ENCODE measurements at places on chromosomes 7 and 10. TPM values are rescaled to one million over a fixed set of nuclear protein-coding genes. Genes with fewer than 3 reads are reported as not detected.

The LOXL4 gene
- 2.2 TPM for total RNA-seq

The TIMM23B gene
- 12.7 TPM for total RNA-seq

The ZWINT gene
- total RNA-seq: 11.3 TPM

The AGAP9 gene
- total RNA-seq: 9.2 TPM

The TRIM73 gene
- total RNA-seq: 21.5 TPM

The PRKCQ gene
- 36.6 TPM for total RNA-seq

The HOXA4 gene
- total RNA-seq: 1.1 TPM

The PTPN20 gene
- total RNA-seq: 1.6 TPM

The CADPS2 gene
- total RNA-seq: under 0.01 TPM

GRCh38 chr7:99002148-99002826, 124.0 kb downstream of the TRRAP start:
- no peak for DNase-seq

DNA sequence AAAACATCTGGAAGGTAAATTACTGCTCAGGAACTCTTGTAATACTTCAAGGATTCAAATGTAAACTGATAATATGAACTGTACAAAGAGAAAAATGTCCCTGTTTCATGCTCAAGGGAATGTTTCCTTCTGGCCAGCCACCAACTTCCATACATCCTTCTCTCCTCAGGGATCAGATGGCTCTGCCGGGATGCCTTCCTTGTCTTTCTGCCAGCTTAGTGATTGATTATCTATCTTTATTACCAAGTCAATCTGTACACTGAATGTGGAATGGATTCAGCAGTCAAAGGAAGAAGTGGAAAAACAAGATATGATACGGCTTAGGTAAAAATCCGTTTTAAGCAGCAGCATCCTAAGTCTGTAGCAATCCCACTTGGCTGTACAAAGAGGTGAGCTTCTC, 178.3 kb downstream of the PTN start:
- DNase-seq: no peak

DNA sequence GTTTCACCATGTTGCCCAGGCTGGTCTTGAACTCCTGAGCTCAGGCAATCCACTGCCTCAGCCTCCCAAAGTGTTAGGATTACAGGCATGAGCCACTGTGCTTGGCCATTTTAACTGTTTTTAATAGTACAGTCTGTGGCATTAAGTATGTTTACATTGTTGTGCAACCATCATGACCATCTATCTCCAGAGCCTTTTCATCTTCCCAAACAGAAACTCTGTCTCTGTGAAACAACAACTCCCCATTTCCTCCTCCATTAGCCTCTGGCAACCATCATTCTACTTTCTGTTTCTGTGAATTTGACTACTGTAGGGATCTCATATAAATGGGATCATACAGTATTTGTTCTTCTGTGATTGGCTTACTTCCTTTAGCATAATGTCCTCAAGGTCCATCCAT, 48.3 kb upstream of the SEPHS1 start:
- no peak for DNase-seq

DNA sequence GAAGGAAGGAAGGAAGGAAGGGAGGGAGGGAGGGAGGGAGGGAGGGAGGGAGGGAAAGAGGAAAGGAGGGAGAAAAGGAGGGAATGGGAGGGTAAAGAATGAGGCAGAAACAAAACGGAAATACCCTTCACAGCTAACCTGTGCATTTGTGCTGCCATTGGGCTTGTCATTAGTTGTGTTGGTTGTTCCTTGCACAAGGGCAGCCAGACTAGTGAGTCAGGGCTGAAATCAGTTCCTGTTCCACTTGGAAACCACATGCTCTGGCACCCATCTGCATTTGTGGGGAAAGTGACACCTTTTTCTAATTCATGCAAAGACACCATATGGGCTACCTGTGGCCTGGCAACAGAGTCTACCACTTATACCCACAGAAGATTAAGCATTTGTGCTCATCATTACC, 1004.0 kb upstream of the C7orf33 start:
- no peak for DNase-seq

GRCh38 chr7:47181746-47182361, 400.1 kb downstream of the TNS3 start:
- DNase-seq: no peak

- DNase-seq: no peak
Observed at GRCh38 chr7:150969475-150969874, 8.6 kb downstream of the KCNH2 start.

DNA sequence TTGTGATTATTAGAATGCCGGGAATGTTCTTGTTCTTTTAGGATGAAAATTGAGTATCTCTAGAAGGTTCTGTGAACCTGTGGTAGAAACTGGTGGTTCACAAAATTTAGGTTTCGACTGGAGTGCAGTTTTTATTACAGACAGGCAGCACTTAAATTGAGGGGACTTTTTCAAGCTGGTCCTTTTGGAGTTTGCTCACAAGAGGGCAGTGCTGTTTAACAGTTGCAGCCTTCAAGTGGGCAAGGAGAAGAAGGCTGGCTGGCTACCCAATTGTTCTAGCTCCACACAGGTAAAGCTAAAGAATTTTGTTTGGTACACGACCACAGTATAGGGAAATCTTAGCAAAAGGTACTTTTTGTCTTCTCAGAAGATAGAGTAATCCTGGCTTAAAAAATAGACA, 233.6 kb downstream of the SNX13 start:
- peak; percentile 88 for DNase-seq

GRCh38 chr10:117218654-117219053, 21.4 kb downstream of the KCNK18 start:
- DNase-seq: no peak

- no peak for DNase-seq
Observed at GRCh38 chr7:105600720-105601550, 19.6 kb upstream of the EFCAB10 start.

GRCh38 chr10:11525503-11525902, 85.9 kb downstream of the USP6NL start:
- DNase-seq: no peak

- DNase-seq: no peak
Observed at GRCh38 chr7:131431289-131431688, 103.6 kb downstream of the MKLN1 start.

DNA sequence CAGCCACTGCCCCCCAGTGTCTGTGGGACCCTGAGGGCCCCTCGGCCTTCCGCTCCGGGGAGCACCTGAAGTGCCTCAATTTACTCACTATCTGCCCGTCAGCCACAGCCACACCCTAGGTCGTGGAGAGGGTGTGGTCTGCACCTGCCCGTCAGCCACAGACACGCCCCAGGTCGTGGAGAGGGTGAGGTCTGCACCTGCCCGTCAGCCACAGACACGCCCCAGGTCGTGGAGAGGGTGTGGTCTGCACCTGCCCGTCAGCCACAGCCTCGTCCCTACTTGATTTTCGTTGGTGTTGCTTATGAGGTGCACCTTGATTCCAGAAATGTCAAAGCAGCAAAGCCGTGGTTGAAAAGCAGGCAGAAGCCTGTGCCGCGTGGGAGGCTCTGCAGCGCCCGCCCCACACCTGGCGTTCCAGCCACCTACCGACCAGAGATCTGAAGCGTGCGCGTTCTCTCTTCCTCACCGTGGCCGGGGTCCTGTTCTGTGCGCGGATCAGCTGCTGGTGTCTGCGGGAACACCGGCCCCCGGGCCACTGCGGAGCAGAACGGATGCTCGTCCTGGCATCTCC, 101.6 kb downstream of the DYNC2I1 start:
- no peak for DNase-seq

DNA sequence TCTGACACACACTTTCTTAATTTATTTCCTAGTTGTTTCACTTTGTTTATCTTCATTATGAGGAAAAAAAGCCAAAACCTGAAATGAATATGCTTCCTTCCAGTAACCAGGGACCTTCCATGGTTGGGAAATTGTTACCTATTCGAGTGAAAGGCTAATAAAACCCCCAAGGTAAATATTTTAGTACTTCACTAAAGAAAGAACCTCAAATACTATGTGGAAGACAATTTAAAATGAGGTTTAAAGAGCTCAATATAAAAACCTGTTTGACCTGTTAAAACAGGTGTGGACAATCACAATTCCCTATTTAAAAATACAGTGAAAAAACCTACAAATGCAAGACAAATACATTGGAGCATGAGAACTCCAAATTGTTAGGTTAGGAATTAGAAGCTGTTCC, 192.6 kb downstream of the CFTR start:
- DNase-seq: no peak

GRCh38 chr10:101301111-101301731, 52.7 kb upstream of the BTRC start:
- DNase-seq: no peak

GRCh38 chr10:32199714-32200394, 143.6 kb upstream of the KIF5B start:
- DNase-seq: peak; percentile 16

GRCh38 chr10:86017841-86018734, 348.5 kb downstream of the GRID1 start:
- no peak for DNase-seq

GRCh38 chr10:52984169-52984568, 211.6 kb upstream of the MBL2 start:
- no peak for DNase-seq

GRCh38 chr10:119243967-119244366, 36.6 kb downstream of the GRK5 start:
- no peak for DNase-seq

GRCh38 chr7:90951986-90952954, 312.0 kb upstream of the FZD1 start:
- DNase-seq: no peak

GRCh38 chr7:101593556-101593955, 35.5 kb downstream of the MYL10 start:
- DNase-seq: no peak

Data from hematopoietic multipotent progenitor cell (in vitro differentiated cells).